Ascending aorta (tissue), 2 donors: ENCODE measurements at places on chromosomes 7 and 10.
A peak's percentile ranks its signal among the peaks of the same experiment; 100 is the strongest.

DNA sequence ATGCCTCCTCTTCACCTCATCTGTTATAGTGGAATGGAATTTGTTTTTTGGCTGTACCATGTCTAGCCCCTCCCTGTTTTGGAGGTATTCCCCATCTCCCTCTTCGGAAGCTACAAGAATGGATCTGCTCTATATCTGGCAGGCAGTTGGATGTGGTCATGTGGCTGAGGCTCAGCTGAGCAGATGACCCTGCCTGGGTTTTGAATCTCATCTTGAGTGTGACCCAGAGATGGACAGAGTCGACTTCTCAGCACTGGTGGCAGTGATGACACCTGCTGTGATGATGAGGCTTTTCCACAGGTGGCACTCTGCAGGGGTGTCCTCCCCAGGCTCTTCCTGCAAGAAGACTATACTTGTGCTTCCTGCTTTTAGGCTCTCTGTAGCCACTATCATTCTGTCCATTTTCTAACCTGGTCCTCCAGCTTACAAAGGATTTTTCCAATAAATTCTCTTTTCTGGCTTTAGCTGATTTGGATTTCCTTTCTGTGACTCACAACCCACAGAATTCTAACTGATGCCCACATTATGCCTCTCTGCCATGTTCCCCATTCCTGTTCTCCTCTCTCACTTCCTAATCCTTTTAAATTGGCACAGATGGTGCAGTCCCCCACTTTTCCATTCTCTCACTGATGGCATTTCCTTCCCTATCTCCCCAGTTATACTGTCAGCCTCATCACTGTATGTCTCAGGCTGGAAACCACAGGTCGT lies 7.5 kb upstream of the ARHGAP22 start:
- H3K27me3 ChIP-seq: no peaks in the 10 kb centered on the region
- H3K4me1 ChIP-seq: no peaks in the 10 kb centered on the region
- peak; percentile 58 for DNase-seq
- no peaks in the 10 kb centered on the region for H3K36me3 ChIP-seq
- H3K4me3 ChIP-seq: no peak overlapping the region
- no peak overlapping the region for H3K27ac ChIP-seq

GRCh38 chr7:12923971-12924370 lies 236.5 kb downstream of the ARL4A start:
- no peaks in the 10 kb centered on the region for H3K4me1 ChIP-seq
- no peak overlapping the region for H3K4me3 ChIP-seq
- H3K27ac ChIP-seq: no peak overlapping the region
- DNase-seq: no peak
- H3K27me3 ChIP-seq: no peaks in the 10 kb centered on the region

GRCh38 chr10:12036073-12036655 lies 6.4 kb downstream of the UPF2 start:
- no peaks in the 10 kb centered on the region for H3K27me3 ChIP-seq
- H3K4me1 ChIP-seq: no peaks in the 10 kb centered on the region
- no peak overlapping the region for H3K27ac ChIP-seq
- no peak for DNase-seq
- H3K4me3 ChIP-seq: no peak overlapping the region

DNA sequence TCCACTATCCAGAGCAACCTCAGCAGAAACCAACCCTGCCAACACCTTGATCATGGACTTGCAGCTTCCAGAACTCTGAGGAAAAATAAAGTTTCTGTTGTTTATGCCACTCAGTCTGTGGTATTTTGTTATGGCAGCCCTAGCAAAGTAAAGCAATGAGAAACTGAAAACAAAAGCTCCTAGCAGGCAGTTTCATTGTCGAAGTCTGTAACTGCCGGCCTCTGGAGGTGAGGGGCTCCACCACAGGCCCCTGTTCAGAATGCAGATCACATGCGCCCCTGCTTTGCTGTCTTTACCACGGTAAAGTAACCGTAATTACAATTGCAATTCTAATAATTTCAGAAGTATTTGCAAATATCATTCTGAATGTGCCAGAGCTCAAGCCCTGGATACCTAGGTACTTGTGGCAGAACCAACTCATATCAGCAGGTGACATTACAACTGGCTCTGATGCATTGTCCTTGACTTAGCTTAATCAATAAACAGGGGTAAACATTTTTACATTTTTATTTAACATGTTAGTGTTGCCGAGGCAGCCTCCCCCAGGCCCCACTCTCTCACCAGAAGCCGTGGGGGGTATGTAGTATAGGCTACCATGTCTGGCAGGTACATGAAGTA lies 193.2 kb downstream of the ELMO1 start:
- no peak overlapping the region for H3K27ac ChIP-seq
- no peaks in the 10 kb centered on the region for H3K36me3 ChIP-seq

DNA sequence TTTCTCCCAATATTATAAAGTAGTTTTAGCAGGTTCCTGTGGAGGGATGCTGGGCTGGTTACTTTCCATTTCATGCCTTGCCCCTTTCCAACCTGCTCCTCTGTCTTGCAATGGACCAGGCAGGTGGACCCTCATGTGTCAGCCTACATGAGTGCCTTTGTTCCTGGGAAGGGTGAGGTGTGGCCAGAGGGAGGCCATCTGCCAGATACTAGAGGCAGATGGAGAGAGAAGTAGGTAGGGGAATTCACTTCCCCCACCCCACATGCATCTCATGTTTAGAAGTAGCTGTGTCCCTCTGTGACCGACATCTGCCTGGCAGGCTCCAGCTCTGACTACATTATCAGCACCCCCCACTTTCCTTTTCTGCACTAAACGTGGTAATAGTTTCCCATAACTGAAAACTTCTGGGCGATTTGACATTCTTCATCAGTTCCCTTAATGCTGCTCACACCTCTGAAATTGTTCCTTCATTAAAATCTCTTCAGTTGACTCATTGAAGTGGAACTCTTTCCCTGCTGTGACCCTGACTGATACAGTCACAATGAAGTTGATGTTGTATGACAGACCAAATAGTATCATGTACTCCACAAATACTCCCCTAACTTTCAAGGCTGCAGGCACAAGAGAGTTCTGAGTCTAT lies 396.3 kb upstream of the FZD8 start:
- DNase-seq: no peak
- no peaks in the 10 kb centered on the region for H3K4me1 ChIP-seq
- H3K4me3 ChIP-seq: no peak overlapping the region

DNA sequence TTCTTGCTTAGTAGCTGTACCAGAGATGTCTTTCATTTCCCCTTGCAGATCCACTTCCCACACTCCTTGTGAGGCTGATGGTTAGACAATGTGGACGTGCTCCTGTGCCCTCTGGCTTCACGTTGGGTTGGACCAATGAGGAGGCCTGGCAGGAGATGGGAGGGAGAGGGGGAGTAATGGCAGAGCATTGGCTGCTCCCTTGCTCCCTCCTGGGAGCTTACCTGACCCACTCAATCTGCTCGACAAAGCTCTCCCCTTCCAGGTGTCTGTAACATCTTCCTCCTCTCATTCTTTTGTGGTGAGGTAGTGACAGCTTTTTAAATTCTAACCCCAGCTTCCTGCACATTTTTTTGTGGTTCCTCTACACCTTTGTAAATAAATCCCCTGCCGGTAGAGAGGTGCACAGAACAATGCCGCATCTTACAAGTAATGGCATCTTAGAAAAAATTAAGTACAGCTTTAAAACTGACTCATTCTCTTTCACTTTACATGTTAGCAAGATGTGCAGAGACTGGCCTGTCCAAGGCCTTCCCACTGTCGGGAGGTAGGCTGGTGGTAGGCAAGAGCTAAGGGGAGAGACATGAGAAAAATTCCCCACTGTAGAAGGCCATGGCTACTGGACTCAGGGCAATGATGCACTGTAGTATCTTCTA lies 134.3 kb downstream of the HTR7 start:
- no peak for DNase-seq
- no peaks in the 10 kb centered on the region for H3K4me1 ChIP-seq
- H3K36me3 ChIP-seq: no peaks in the 10 kb centered on the region
- no peak overlapping the region for H3K4me3 ChIP-seq
- no peaks in the 10 kb centered on the region for H3K27me3 ChIP-seq
- H3K27ac ChIP-seq: no peak overlapping the region

- DNase-seq: no peak
- H3K36me3 ChIP-seq: no peaks in the 10 kb centered on the region
- H3K4me3 ChIP-seq: no peak overlapping the region
- H3K27ac ChIP-seq: no peak overlapping the region
Measured at GRCh38 chr7:64774204-64774842, 19.9 kb upstream of the ZNF138 start.

GRCh38 chr10:52334595-52334994 lies 20.5 kb downstream of the DKK1 start:
- no peaks in the 10 kb centered on the region for H3K36me3 ChIP-seq
- no peak overlapping the region for H3K27ac ChIP-seq
- H3K4me3 ChIP-seq: no peak overlapping the region
- no peaks in the 10 kb centered on the region for H3K4me1 ChIP-seq

DNA sequence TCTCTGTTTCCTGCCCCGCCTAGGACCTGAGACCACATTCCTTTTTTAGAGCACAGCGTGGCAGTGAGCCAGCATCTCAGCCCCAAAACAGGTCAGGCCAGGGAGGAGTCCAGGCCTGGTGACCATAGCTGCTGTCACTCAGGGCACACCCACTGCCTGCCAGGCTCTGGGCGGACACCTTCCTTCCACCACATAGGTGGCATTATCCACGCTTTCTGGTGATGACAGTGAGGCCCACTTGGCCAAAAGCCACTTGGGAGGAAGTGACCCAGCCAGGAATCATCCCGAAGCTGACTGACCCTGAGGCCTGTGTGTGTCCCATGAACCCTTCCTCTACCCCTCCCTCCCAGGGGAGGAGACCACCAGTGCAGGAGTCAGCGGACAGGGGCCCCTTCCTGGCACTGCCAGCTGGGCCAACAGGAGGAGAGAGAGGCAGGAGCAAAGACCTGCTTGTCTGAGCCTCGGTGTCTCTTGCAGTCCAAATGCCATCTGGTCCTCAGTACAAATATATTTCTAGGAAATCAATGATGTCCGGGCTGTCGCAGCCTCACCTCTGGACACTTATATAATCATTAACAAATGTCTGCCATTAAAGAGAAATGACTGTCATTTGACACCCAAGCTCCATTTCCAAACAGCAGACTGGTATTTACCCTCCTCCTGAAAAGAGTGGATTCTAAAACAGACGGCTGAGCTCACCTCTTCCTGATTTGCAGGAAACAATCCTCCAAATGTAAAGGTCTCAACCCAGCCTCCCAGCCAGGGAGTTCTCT lies 63.0 kb downstream of the ABRAXAS2 start:
- H3K36me3 ChIP-seq: no peaks in the 10 kb centered on the region
- no peak overlapping the region for H3K27ac ChIP-seq
- H3K27me3 ChIP-seq: no peaks in the 10 kb centered on the region

DNA sequence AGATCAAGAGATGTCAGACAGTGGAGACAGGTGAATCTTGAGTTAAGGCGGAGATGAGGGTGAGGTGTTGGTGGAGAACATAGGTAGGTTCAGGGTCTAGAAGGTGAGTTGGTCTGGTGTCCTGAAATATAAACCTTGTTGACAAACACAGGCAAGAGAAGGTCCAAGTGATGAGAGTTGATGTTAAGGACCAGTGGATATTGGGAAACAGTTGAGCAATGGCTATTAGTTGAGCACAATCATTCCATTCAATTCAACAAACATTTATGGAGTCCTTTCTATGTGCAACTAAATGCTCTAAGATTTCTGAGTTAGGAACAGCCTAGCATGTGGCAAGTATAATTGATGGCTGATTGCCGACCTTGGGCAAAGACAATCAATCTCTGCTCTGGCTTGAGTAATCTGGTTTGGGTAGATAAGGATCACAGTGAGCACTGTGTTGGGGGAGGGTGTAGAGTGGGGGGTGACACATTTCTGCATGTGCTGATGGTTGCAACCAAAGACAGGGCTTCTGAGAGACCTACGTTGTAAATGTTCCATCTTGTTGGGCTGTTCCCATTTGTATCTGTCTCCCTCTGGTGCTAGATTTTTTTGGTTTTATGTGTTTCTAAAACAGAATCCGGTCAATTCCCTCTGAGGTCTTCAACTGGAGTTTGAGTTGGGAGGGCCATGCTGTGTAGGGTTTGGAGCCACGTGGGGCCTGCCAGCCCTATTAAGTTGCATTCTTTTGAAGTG lies 201.1 kb downstream of the BAMBI start:
- peaks cover 18% of the 10 kb centered on the region for H3K4me1 ChIP-seq
- H3K4me3 ChIP-seq: no peak overlapping the region
- DNase-seq: no peak
- H3K27ac ChIP-seq: peak overlapping the region; percentile 96
- no peaks in the 10 kb centered on the region for H3K27me3 ChIP-seq

GRCh38 chr10:3071405-3072198 lies 4.3 kb downstream of the PFKP start:
- H3K27ac ChIP-seq: no peak overlapping the region
- no peaks in the 10 kb centered on the region for H3K36me3 ChIP-seq
- no peaks in the 10 kb centered on the region for H3K27me3 ChIP-seq
- no peaks in the 10 kb centered on the region for H3K4me1 ChIP-seq

DNA sequence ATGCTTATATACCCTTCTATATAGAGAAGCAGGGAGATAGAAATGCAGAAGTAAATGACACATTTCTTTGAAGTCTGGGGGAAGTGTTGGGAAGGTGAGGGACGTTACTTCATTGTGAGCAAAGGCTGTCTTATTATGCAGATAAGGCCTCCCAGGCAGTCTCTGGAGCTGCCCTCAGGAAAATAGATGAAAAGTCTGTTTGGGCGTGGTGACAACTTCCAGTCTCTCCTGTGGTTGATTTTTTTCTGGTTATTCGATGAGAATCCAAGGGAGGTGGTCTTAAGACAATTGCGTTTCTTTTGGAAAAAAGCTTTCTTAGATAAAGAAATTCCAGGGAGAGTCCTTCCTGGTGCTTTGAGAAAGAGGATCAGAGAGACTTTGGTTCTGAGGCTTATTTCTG lies 84.0 kb downstream of the NEUROD6 start:
- no peak overlapping the region for H3K4me3 ChIP-seq
- H3K27me3 ChIP-seq: no peaks in the 10 kb centered on the region
- no peaks in the 10 kb centered on the region for H3K4me1 ChIP-seq

GRCh38 chr10:116665541-116666125 lies 44.9 kb downstream of the PNLIPRP2 start:
- H3K4me3 ChIP-seq: peak overlapping the region; percentile 14
- no peaks in the 10 kb centered on the region for H3K4me1 ChIP-seq
- no peak overlapping the region for H3K27ac ChIP-seq
- DNase-seq: no peak

GRCh38 chr10:29950391-29950790 lies 109.0 kb downstream of the JCAD start:
- H3K4me1 ChIP-seq: peaks cover 17% of the 10 kb centered on the region
- H3K27me3 ChIP-seq: no peaks in the 10 kb centered on the region

DNA sequence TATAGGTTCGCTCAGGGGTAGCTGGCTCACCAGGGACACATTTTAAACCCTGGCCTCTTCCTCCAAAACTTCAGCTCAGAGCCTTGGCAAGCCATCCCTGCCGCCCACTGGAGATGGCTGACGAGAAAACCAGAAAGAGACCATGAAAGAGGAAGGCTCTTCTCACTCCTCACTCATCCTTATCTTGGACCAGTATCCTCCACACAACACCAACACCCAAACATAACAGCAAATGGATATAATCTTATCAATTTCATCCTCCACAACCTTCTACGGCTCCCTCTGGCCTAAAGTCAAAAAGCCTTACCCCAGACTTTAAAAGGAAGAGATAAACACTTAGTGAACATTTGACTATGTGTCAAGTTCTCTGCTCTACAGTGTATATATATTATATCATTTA lies 26.9 kb downstream of the DLG5 start:
- H3K4me3 ChIP-seq: no peak overlapping the region
- no peaks in the 10 kb centered on the region for H3K36me3 ChIP-seq
- peaks cover 23% of the 10 kb centered on the region for H3K4me1 ChIP-seq
- H3K27me3 ChIP-seq: no peaks in the 10 kb centered on the region
- DNase-seq: no peak

GRCh38 chr10:43209651-43210141 lies 57.2 kb downstream of the RASGEF1A start:
- DNase-seq: peak; percentile 58
- no peaks in the 10 kb centered on the region for H3K4me1 ChIP-seq
- no peak overlapping the region for H3K27ac ChIP-seq
- H3K36me3 ChIP-seq: no peaks in the 10 kb centered on the region
